ENCODE measurements at places on chromosomes 1 and 21.

DNA sequence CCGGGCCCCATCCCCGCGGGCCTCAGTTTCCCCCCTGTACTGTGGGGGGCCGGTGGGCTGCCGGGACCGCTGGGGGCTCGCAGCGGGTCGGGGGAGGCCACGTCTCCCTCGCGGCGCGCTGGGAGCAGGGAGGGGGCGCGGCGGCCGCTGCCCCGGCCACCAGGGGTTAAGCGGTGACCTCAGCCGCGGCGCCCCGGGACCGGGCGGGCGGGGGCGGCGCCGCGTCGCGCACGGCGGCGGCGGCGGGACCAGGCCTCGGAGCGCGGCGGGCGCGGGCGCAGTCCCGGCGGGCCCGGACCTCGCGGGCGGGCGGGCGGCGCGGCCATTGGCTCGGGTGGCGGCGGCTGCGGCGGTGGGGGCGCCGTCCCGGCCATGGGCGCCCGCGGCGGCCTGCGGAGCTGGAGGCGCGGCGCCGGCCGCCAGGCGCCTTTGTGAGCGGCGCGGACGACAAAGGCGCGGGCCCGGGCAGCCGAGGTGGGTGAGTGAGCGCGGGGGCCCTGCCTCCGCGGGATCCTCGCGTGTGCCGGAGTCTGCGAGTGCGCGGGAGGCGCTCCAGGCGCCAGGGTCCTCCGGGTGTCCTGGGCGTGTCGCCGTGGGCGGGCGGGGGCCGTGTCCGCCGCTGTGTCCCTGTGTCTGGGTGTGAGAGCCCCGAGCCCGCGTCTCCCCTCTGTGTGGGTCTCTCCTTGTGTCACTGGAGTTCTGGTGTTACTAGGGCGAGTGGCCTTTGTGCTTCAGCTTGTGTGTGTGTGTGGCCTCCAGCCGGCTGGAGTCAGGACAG, at the start of gene ARHGEF10L:
TSS of gene ARHGEF10L (plus strand) at position 222 of the 778 bp plus-strand sequence. CDS start 40,898 bp downstream, outside the sequence.
- no peak for DNase-seq

DNA sequence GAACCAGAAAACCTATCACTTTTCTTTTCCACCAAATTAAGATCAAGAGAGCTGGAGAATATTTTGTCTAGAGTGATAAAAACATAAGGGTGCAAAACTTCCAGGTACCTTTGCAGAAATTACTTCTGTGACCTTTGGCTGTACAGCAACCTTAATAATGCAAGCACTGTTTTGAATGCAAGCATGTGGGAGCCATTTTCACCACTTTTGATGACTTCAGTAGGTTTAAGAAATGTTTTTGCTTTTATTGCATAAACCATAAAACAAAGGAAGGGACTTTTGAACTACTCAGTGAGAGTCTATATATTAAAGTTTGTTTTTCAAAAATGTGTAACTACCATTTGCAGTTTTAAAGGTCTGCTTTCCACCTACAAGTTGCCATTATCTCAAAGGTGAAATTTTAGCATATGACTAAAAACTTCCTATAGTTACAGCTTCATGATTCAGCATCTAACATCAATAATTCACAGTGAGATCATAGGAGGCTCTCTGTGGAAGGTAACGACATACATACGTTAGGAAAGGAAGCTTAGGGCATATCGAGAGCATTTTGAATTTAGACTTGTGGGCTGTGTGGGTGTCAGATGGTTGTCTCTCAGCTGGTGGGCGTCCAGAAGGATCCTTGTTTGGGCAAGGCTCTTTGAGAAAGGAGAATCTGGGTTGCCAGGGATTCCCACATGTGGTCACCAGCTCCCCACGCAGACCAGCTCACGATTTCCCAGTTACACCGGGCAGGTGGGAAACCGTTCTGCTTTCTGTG, 1.1 kb upstream of the GADD45A start:
- no peak for DNase-seq

GRCh38 chr21:27060190-27060589, 93.3 kb upstream of the ADAMTS5 start:
- no peak for DNase-seq

DNA sequence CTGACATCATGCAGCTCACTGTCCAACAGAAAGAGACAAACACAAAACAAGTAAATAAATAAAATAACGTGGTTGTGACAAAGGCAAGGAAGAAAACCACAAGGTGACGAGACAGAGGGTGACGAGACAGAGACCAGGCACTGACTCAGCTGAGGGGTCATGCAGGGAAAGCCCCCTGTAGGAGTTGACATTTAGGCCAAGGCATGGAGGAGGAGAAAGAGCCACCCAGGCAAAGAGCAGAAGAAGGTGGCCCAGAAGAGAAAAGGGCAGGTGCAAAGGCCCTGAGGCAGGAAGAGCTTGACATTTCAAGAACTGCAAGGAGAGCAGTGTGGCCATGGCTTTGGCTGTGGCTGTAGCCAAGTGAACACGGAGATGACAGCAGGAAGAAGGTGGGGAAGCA, 65.1 kb upstream of the ID3 start:
- DNase-seq: no peak

DNA sequence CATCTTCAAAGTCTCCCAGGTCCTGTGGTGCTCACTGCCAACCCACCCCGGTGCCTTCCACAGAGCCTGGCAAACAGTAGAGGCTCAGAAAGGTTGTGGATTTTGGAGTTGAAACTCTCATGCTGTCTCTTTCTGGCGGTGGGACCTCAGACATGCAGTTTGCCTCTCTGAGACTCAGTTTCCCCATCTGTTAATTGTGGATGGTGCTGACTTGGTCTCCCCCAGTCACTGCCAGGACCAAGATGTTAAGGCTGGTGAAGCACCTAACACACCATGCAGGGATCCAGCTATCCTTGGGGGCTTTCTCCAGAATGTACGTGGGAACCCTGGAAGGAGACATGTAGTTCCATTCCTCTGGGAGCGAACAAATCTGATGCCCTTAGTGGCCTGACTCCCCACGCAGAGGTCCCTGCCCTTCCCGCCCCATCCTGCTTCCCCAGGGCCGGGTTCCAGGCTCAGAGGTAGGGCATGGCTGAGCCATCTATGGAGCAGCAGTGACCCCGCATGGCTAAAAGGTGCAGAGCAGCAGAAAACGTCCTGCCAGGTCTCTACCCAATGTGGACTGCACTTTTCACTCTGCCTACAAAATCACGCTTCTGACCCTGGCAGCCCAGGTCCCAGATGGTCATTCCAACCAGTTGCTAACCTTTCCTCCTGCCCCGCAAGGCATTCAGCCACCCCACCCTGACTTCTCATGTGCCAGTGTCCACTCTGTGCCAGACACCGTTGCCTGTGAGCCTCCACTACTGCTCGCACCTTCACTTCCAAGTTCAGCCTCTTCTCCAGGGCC, 9.2 kb upstream of the TTC22 start:
- peak; percentile 62 for DNase-seq

DNA sequence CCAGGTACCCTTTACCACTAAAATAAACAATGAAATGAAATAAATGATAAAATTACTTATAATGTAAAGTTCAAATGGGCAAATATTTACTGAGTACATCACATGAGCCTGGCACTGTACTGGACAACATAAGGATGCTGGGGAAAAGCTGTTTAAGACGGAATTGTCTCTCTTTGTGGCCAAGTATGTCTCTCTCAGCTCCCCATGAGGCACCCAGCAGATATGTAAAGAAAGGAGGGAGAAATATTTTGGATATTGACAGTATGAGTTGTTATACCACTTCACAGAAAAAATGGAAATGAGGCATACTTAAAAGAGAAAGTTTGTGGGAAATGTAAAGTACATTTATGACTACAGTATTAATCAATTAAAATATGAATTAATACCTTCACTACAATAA, 1.0 kb upstream of the TNFSF4 start:
- DNase-seq: no peak

DNA sequence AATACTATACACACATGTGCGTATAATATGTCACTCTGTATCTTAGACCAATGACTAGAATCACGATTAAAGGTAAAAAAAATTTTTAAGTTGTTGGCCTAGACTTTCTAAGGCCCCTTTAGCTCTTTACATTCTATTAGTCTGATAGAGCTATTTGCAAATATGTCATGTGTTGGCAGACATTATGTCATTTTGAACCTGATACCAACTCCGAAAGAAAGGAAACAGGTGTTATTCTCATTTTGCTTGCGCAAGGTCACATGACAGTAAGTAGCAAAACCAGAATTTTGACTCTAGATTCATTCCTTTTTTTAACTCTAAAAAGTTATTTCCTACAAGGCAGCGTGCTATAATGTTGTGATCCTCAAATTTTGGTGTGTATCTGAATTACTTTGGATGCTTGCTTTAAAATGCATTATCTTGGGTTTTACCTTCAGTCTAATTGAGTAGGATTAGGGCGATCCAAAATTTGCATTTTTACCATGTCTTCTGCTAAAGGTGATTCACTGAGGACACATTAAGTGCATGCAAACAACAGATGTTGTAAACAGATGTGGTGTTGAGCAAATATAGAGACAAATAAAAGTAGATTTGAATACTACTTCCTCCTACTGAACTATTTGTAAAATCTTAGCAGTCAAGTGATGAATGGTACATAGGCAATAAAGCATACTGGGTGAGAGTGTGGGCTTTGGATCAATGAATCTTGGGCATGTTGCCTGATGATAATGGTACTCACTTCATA, 63.5 kb upstream of the KIAA1614 start:
- no peak for DNase-seq

- no peak for DNase-seq
Measured at GRCh38 chr1:88357729-88358128, 326.3 kb upstream of the PKN2 start.

GRCh38 chr1:115828101-115829022, 12.6 kb downstream of the NHLH2 start:
- DNase-seq: no peak

DNA sequence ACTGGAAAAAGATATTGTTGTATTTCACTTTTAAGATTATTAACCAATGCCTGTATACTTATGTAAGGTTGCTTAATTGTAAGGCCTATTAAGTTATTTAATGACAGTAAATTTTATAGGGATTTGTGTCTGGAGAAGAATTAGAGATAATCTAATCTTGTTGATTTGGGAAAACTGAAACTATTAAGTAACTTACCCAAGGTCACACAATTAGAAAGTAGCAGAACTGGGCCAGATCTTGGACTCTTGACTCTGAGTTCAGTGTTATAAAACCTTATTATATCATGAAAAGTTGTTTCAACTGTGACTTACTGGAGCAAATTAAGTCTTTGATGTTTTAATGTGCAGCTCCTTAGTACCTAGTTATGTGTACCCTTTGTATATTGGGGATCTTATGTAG, 38.5 kb downstream of the CAMTA1 start:
- DNase-seq: no peak

- DNase-seq: no peak
Measured at GRCh38 chr1:45913731-45914501, 110.5 kb downstream of the MAST2 start.

- peak; percentile 68 for DNase-seq
Measured at GRCh38 chr1:170881268-170882265, 53.8 kb upstream of the MROH9 start.

- no peak for DNase-seq
Measured at GRCh38 chr1:84797603-84798002, 95.4 kb downstream of the LPAR3 start.

GRCh38 chr21:38721055-38721454, 84.7 kb upstream of the ETS2 start:
- DNase-seq: no peak

DNA sequence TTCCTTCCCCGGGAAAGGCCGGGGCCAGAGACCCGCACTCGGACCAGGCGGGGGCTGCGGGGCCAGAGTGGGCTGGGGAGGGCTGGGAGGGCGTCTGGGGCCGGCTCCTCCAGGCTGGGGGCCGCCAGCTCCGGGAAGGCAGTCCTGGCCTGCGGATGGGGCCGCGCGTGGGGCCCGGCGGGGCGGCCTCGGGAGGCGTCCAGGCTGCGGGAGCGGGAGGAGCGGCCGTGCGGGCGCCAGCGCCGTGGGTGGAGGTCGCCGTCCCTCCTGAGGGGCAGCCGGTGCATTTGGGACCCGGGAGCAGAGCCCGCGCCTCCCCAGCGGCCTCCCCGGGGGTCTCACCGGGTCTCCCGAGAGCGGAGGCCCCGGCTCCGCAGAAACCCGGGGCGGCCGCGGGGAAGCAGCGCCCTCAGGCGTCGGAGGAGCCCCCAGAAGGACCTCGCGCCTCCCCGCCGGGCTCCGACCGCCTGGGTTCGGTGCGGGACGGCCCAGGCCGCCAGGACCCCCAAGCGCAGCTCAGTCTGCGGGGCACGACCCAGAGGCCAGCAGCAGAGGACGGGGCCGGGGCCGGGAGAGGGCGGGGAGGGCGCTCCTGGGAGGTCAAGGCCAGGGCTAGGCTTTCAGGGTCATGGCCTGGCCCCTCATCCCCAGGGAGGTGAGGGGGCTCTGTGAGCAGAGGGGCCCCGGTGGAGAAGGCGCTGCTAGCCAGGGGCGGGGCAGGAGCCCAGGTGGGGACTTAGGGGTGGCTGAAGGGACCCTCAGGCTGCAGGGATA, 7.2 kb upstream of the SLX9 start:
- DNase-seq: no peak

- no peak for DNase-seq
Measured at GRCh38 chr1:110390096-110390495, 730 bp downstream of the SLC16A4 start.

DNA sequence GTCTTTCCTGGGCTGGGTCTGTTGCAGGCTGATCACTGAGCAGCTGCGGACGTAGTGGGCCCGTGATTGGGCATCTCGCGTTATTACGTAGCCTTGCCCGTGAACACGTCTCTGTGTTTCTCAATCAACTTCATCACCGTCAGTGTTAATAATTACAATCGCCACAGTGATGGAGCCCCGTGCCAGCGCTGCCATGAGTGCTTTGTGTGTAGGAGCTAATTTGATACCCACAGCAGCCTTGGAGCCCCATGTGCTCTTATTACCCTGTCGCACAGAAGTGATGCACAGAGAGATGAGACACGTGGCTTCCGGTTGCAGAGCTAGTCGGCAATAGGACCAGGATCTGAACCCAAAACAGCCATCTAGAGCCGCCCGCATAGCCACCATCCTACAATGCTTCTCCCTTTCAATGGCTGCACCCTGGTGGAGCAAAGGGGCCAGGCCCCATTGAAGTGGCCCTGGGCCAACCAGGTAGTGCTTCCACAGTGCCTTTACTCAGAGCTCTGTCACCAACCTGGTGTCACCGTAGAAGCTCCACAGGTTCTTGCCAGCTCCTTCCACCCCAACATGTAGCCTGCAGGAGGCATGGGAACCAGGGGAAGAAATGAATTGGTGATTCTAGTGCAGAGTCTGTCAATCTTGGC, 398.5 kb upstream of the VAMP3 start:
- DNase-seq: no peak

- DNase-seq: no peak
Measured at GRCh38 chr1:3074297-3074741, 5.3 kb downstream of the PRDM16 start.

GRCh38 chr21:29751473-29752185, 188.2 kb downstream of the GRIK1 start:
- no peak for DNase-seq

- no peak for DNase-seq
Measured at GRCh38 chr1:111978695-111979094, 10.8 kb downstream of the KCND3 start.

- DNase-seq: peak; percentile 58
Measured at GRCh38 chr1:153352523-153352922, 3.9 kb upstream of the PGLYRP4 start.

GRCh38 chr1:31628931-31629556, 11.6 kb downstream of the HCRTR1 start:
- DNase-seq: no peak

GRCh38 chr1:110237386-110238152, 27.5 kb downstream of the KCNC4 start:
- no peak for DNase-seq

Measured in T47D (cell line).